ENCODE measurements at places on chromosomes 2 and 18.

DNA sequence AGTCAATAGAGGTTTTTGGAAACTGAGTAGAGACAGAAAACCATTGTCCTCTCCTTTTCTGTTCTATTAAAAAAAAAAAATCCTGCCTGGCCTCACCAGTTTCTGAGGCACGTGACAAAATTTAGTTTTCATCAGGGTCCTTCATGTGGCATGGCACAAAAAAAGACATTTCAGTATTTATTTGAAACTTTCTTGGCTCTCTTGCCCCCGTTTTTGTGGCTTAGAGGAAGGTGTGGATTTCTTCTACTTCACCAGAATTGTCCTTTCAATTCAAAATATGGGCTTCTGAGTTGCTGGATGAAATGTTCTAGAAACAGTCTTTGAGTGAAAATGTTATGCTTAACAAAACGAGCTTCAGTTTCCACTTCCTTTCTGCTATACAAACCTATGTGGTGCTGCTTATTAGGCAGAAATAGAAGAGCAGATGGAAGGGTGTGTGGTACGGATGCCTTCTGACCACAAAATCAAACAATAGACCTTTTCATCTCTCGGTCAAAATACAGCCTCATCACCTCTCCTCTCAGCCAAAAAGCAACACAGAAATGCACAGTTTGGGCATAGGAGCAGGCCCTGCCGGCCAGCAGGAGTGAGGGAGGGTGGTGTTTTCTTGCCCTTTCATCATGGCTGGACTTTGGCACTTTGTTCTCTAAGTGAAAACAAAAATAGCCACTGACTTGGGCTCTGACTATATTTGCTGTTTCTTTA lies 89.2 kb downstream of the SH3RF3 start:
- no peak for DNase-seq

- DNase-seq = no peak
Observed at GRCh38 chr2:177728399-177728765, 335.8 kb downstream of the AGPS start.

DNA sequence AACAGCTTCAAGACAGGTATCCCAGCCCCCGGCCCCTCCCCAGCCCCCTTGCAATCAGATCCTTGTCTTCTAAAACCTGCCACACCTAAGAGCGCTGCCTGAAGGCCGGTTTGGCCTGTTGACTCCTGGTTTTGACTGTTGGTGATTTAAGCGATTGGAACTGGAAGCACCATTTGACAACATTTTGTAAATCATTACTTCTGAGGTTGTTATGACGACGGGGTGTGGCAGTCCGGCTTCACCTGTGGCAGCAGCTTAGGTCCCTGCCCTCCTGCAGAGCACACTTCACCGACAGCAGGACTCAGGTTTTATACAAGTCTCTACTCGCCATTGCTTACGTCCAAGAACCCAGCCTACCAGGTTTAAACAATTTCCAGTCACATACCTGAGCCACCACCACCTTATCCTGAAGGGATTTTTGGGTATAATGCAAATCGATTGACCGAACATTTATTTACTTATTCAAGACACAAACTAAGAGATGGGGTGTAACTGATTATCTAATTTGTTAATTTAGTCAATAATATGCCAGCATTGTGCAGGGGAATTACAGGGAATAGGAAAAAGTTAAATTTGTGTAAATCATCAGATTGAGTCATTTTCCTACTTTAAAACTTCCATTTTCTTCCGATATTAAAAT lies 707 bp upstream of the DGUOK start:
- no peak for DNase-seq

GRCh38 chr2:174764280-174765255 lies at the start of gene CHRNA1:
Gene CHRNA1, minus strand, starts transcription at chr2:174764472. Its CDS starts 78 bp downstream, at chr2:174764394.
- DNase-seq = no peak

DNA sequence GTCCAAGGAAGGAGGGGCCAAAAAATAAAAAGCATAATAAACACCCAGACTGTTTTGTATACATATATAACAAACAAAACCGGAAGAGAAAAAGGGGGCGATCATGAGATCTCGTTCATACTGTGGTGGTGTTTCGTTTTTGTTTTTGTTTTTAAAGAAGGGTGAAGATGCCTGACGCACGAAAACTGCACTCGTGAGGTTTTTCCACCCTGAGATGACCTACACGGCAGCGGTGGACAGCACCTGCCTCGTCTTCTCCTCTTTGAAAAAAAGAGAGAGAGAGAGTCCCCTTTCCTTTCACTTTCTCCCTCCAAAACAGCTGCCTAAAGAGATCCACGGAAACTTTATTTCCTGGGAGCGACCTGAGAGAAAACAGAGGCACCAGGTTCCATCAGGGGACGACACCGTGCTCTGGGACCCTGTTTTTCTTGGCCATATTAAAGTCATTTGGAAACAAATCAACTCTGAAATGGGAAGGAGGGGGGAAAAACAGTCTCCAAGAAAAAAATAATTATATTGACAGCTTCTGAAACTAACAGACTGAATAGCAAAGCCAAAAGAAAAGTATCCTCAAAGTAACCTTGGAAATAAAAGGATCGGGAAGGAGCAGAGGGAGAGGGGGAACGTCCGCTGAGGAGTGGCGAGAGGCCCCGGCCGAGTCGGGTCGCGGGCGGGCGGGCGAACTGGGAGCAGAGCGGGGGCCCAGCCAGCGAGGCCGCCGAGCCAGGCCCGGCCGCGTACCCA lies 3.5 kb downstream of the POU3F3 start:
- no peak for DNase-seq

DNA sequence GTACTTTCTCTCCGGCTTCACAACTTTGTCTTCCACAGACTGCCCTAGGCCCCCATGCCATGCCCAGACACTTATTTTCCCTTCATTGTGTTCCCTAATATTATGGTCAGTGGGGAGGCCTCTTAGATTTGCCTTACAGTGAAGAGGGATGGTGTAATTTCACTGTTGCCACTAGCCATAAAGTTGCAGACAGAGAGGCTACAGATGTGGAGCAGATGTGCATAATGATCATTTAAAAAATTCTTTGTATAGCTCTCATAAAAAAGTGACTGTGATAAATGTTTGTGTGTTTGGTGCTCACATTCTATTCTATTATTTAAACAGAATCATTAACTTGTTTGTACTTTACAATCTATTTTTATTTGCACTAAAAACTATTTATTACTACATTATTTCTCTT lies 67.5 kb upstream of the FN1 start:
- no peak for DNase-seq

- no peak for DNase-seq
Observed at GRCh38 chr18:10035281-10035991, 121.6 kb downstream of the VAPA start.

Measured in activated CD4-positive, alpha-beta T cell treated with anti-CD3 and anti-CD28 coated beads, Interleukin-2, amount 50 U/mL, for 1 hour (primary cell).